ENCODE measurements at places on chromosomes 1 and 21. TPM values are rescaled to one million over a fixed set of nuclear protein-coding genes. Genes with fewer than 3 reads are reported as not detected.

The GFI1 gene
- total RNA-seq, result 0.11 TPM

The RUNX3 gene
- not detected for total RNA-seq

The MAP3K7CL gene
- 11.8 TPM for total RNA-seq

The SYNC gene
- total RNA-seq, result 44.3 TPM

The PUM1 gene
- 67.5 TPM for total RNA-seq

The IGSF5 gene
- total RNA-seq, result 0.25 TPM

The KIF17 gene
- 4.6 TPM for total RNA-seq

The CLCNKB gene
- total RNA-seq, result 0.12 TPM

The ITGB2 gene
- total RNA-seq, result not detected

The DNM3 gene
- total RNA-seq, result 2.1 TPM

The AIM2 gene
- 0.11 TPM for total RNA-seq

The C8B gene
- not detected for total RNA-seq

The COL11A1 gene
- total RNA-seq, result 121 TPM

The DCST2 gene
- total RNA-seq, result 0.11 TPM

The PLA2G2F gene
- total RNA-seq, result not detected

The MAN1C1 gene
- total RNA-seq, result 2.4 TPM

The TCHHL1 gene
- total RNA-seq, result not detected

The AADACL3 gene
- total RNA-seq, result not detected

The SV2A gene
- 39.7 TPM for total RNA-seq

The P3R3URF gene
- not detected for total RNA-seq

The MACO1 gene
- 18.9 TPM for total RNA-seq

The TMEM81 gene
- total RNA-seq, result 1.2 TPM

The CD247 gene
- total RNA-seq, result not detected

The SLC2A5 gene
- 2.3 TPM for total RNA-seq

The GCSAML gene
- under 0.01 TPM for total RNA-seq

The TEX38 gene
- total RNA-seq, result not detected

The NUP210L gene
- under 0.01 TPM for total RNA-seq

The ARHGEF16 gene
- not detected for total RNA-seq

The SPATA1 gene
- total RNA-seq, result 0.37 TPM

The STYXL2 gene
- total RNA-seq, result not detected

The SLC50A1 gene
- total RNA-seq, result 19.7 TPM

The GJA5 gene
- 0.44 TPM for total RNA-seq
